ENCODE measurements at places on chromosomes 6 and 20. TPM values are rescaled to one million over a fixed set of nuclear protein-coding genes. Genes with fewer than 3 reads are reported as not detected.

The DAAM2 gene
- 32.2 TPM for total RNA-seq

The COL9A1 gene
- 1.8 TPM for total RNA-seq

The SFT2D1 gene
- 31.8 TPM for total RNA-seq

- DNase-seq: no peak
Measured at GRCh38 chr6:131894493-131895424, 56.4 kb downstream of the CCN2 start.

The LAMA2 gene
- 87.4 TPM for total RNA-seq

GRCh38 chr6:155132617-155133016 lies 131.2 kb upstream of the CLDN20 start:
- DNase-seq: no peak

DNA sequence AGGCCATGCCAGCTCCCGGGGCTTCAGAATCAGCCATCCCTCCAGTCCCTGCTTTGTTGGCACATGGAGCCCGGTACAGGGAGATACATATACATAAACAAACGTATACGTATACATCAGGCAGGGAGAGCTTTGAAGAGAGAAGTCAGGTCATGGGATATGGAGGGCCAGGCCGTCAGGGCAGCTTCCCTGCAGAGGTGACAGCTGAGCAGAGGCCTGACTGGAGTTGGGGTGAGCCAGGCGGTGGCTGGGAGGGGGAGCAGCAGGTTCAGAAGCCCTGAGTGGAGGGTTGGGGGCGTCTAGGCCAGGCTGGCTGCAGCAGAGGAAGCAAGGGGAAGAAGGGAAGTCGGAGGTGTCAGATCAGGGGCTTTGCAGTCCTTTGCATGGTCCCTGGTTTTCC lies 61.7 kb downstream of the STK35 start:
- DNase-seq: no peak

DNA sequence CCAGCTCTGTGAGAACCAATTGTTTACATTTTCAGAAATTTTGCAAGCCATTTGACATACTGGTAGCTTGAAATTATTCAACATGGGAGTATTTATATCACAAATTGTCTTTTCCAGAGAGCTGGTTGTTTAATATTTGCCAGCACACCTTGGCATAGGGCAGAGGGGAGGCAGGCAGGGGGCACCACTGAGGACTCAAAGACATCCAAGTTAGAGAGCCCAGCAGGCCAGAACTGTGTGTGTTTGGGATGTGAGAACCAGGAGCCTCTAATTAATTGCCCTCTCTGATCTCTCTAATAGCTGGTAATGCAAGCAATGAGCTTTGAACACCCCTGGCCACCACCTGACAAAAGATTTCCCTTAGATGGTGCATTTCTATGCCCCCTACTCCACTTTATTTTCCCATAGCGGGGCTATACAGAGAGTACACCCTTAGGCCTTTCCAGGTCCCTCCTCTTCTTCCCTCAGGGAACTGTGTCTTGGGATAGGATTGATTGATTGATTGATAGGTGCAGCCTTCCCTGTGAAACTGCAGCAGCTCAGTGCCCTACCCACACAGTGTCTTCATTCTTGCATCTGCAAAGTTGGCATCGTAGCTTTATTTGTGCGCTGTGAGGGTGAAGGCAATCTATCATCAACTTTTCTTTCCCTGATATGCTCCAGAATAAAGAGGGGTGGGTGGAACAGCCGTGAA lies 29.2 kb downstream of the MOCS1 start:
- no peak for DNase-seq

DNA sequence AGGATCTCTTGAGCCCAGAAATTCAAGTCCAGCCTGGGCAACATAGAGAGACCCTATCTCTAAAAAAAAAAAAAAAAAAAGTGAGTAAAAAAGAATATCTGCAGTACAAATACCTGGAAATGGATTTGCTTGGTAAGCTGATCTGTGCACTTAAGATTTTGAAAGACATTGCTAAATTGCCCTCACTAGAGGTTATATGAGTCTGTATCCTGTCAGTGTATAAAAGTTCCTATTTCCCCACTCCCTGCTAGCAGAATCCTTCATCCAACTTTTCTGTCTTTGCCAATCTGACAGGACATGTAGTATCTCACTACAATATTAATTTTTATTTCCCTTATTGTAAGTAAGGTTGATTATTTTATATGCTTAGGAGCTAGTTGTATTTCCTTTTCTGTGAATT lies 36.1 kb downstream of the BICRAL start:
- no peak for DNase-seq

DNA sequence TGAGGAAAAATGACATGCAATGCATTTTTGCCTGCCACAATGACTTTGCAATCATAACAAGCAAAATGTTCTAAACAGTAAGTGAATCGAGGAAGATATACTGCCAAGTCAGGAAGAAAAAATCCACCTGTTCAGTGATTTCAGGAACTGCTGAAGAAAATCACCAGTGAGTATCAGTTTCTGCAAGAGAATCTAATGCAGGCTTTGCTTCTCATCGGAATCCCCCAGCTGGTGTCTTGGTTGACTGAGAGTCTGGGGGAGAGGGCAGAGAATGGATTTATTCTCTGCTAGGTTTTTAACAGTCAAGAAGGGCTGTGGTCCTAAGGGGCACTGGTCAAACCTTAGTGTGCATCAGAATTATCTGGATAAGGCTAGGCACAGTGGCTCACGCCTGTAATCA lies 363.4 kb downstream of the CDH26 start:
- DNase-seq: no peak

GRCh38 chr6:138162111-138162954 lies 594 bp downstream of the ARFGEF3 start:
- DNase-seq: no peak

The CLPSL1 gene
- total RNA-seq: not detected

DNA sequence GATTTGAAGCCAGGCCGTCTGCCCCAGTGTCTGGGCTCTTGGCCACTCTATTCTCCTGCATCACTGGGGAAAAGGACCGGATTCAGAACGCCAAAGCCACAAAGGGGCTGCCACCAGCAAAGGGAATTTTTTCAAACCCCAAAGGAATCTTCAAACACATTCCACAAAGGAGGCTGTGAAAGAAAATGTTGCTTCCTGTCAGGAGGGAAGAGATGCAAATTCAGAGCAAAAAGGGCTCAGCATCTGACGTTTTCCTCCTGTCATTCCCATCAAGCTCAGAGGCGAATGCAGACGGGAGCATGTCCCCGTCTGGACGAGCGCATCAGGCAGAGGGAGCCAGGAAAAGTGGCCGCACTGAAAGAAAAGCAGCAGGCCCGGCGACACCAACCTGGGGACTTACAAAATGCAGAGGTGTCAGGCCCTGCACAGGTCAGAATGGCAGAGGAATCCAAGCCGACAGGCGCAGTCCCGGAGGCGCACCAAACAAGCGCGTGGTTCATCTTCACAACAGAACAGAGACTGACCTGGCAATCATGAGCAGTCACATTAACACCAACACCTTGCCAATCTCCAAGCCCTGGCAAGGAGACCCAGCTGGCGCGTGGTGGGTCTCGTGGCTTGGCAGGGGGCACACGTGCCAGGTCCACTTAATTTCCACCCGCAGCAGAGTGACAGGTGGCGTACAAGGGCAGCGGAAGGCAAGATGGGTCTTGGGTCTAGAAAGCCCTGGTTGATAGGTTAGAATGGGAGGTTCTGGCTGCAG lies 62.8 kb downstream of the GRM4 start:
- no peak for DNase-seq

DNA sequence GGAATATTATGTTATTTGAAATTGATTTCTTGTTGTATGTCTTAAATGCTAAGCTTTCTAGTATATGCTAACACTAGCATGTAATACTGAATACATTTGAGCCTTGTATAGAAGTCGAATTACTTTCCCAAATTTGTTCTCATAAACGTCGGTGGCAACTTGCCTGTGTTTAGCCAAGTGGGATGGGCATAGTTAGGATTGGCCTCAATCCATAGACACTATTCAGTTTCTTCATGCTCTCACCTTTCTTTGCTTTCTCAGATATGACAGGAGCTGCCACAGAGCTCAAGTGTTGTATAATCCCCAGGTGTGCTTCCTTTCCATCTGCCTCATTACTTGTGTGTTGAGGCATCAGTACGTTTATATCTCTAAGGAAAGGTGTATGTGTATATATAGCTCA lies 19.3 kb downstream of the ZNF334 start:
- DNase-seq: no peak

- DNase-seq: no peak
Measured at GRCh38 chr20:58847463-58847862, 3.2 kb downstream of the GNAS-AS1 start.

The CD93 gene
- total RNA-seq: 53.8 TPM

- DNase-seq: no peak
Measured at GRCh38 chr6:71099649-71100048, 142.8 kb upstream of the B3GAT2 start.

DNA sequence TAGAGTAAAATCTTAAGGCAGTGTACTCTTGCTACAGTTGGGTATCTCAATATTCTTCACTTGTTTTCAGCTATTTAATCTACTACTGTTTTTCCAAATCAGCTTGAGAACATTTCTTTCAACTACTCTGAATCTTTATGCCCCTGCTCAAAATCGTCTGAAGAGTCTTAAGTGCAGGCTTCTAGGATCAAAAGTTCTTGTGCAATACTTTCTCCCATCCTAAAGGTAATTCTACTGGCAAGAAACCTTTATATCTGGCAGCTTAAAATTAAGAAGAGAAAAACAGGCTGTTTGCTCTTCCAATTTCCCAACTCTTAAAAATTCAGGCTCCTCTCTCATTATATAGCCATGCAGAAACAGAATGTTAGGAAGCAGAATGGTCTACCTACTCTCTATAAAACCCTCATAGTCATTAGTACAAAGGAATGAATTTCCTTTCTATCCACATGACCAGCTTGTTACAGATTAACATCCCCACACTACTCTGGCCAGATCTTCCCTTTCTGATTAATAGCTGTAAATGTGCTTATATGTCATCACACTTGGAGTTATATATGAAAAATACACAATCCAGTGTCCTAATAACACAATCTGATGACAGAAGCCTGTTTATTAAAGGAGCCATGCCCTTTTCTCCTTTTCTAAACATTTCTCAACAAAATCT lies 122.2 kb upstream of the FAM184A start:
- DNase-seq: no peak

The GLP1R gene
- total RNA-seq: 0.10 TPM

- DNase-seq: no peak
Measured at GRCh38 chr20:21936261-21936660, 230.8 kb downstream of the PAX1 start.

The VGLL2 gene
- total RNA-seq: 2.8 TPM

GRCh38 chr20:47917549-47918070 lies 132.3 kb upstream of the SULF2 start:
- no peak for DNase-seq

The HLA-DQB2 gene
- total RNA-seq: 6.4 TPM

The FRK gene
- 3.6 TPM for total RNA-seq

GRCh38 chr6:15443119-15443830 lies 197.4 kb downstream of the JARID2 start:
- no peak for DNase-seq

- DNase-seq: no peak
Measured at GRCh38 chr6:144327081-144327480, 41.9 kb downstream of the UTRN start.

The CTAGE9 gene
- total RNA-seq: not detected

DNA sequence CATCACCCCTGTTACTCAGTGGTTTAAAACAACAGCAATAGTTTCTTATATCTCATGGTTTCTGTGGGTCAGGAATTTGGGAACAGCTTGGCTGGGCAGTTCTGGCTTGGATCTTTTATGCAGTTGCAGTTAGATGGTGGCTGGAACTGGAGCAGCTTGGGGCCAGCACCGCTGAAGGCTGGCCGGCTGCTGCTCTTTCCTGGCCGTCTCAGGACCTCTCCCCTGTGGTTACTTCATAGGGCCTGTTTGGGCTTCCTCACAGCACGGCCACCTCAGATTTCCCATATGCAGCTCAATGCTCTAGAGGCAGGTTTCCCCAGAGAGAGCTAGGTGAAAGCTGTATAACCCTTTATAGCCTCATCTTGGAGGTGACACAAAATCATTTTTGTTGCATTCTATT lies 15.6 kb downstream of the PKIG start:
- DNase-seq: no peak

The XKR7 gene
- not detected for total RNA-seq

The MUCL3 gene
- not detected for total RNA-seq

The TPBG gene
- total RNA-seq: 12.8 TPM

DNA sequence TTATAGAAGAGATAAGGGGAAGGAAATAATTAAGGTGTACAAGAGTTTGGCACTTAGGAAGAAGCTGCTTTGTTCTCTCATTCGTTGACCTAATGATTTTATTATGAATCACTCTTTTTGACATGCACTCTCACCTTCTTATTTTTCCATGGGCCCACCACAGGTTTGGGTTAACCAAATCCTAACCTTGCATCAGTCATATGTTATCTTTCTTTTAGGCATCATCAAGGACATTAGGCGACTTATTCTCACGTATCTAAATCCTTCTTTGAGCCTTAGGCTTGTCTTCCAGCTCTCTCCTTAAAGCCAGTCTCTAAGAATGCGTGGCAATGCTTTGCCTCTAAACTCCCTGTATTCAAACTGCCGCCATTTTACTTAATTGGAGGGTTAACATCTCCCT lies 58.3 kb downstream of the TNFRSF21 start:
- no peak for DNase-seq

- DNase-seq: no peak
Measured at GRCh38 chr6:39095578-39095977, 19.4 kb downstream of the SAYSD1 start.

The GTSF1L gene
- not detected for total RNA-seq

The HRH3 gene
- 0.10 TPM for total RNA-seq

GRCh38 chr6:1774226-1774915 lies 164.7 kb downstream of the FOXC1 start:
- no peak for DNase-seq

DNA sequence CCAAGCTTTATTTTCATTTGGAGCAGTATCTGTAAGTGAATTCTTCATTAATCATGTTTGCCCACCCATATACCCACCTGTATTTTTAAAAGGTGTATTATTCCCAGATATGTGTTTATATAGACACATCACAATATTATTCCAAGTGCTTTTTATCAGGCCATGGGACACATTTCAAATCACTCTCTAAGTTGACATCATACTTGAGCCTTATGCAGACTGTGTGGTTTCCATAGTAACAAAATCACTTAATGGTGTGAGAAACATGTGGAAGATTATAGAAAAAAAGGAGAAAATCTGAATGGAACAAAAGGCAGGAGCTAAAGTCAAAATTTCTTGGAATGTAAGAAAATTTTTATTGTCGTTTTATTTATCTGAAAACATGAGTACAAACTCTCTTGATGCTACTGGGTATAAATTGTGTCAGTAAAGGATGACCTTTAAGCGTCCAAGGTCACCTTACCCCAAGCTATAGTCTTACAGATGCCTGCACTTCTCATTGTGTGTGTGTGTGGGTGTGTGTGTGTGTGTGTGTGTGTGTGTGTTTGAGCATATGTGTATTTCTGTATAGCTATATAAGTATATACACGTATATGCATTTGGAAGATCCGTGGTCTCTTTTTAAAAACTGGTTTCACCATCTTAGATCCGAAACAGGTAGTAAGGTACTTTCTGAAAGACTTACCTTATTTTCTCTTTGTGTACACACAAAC lies 79.8 kb upstream of the CCN6 start:
- peak; percentile 84 for DNase-seq

GRCh38 chr6:75308250-75308988 lies 23.8 kb upstream of the TMEM30A start:
- DNase-seq: no peak

Data from skin of body (tissue), 3 donors.